ENCODE measurements at places on chromosomes 5 and 9.

DNA sequence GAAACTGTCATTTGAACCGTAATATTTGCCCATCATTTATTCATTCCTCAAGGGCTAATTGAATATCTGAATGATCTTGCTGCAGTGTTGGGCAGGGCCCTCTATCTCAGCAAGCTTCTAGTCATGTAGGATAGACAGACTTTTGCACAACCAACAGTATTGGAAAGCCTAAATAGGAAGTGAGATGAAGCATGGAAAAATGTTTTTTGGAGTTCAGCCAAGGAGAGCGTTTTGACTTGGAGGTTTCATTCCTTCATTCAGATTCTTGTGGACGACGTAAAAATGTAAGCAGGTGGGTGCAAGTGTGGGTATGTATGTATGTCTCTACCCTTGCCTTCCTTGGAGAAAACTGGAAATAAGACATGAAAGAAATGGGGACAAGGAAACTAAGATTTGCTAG, 15.5 kb downstream of the DAPK1 start:
- DNase-seq, result no peak

GRCh38 chr9:129553277-129553676, 67.6 kb downstream of the C9orf50 start:
- DNase-seq, result no peak

DNA sequence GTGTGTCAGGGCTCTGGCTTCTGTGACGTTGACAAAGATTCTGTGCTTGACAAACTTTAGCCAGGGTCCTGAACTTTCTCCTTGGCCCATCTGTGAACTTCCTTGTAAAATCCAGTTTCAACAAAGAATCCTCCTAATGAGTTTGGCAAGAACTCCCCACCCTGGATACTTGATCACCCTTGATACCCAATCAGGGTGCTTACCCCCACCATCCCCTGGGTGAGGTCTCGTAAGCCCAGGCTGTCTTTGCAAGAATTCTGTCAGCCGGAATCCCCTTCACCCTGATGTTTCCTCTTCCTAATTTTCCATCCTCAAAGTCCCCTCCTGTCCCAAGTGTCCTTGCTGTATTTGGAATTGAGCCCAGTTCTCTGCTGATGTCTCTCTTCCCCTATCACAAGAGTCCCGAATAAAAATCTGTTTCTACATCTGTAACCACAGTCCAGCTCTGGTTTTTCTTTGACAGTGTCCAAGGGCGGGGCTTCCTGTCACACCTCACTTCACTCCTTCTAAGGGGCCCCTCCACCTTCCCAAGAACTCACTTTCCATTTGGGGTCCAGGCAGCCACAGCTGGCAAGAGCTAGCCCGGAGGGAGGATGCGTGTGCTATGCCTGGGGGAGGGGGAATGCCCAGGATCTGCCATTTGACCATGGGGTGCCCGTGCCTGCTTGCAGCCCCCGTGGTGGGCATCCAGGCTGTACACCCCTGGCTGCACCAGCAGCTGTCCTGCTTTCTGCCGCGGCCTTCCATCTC, 2.7 kb upstream of the CARD19 start:
- DNase-seq, result no peak

GRCh38 chr9:94949370-94949769, 222.9 kb downstream of the AOPEP start:
- DNase-seq, result no peak

- DNase-seq, result no peak
These were observed 47.8 kb upstream of the IRX4 start for GRCh38 chr5:1930501-1930879.

DNA sequence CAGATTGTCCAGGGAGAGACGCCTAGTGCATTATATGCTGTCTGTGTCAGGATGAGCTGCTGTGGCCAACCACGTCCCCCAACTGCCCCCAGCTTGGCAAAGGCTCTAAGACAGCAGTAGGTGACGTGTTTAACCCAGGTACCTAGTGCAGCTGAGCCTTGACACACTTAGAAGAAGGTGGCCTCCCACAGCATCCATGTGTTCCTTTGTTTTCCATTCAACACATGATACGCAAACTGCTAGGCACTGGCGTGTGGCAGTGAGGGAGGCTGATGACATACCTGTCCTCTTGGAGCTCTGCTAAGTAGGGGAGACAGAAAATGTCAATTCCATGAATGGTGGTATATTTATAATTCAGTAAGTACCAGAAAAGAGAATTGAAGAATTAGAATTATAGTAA, 291.7 kb downstream of the NR3C1 start:
- no peak for DNase-seq

GRCh38 chr5:157651623-157652376, 438 bp downstream of the SOX30 start:
- peak; percentile 68 for DNase-seq

GRCh38 chr5:180021900-180022299, 49.7 kb downstream of the RNF130 start:
- DNase-seq, result no peak

- DNase-seq, result peak; percentile 18
These were observed 473 bp downstream of the ZBTB34 start for GRCh38 chr9:126860757-126861466.

DNA sequence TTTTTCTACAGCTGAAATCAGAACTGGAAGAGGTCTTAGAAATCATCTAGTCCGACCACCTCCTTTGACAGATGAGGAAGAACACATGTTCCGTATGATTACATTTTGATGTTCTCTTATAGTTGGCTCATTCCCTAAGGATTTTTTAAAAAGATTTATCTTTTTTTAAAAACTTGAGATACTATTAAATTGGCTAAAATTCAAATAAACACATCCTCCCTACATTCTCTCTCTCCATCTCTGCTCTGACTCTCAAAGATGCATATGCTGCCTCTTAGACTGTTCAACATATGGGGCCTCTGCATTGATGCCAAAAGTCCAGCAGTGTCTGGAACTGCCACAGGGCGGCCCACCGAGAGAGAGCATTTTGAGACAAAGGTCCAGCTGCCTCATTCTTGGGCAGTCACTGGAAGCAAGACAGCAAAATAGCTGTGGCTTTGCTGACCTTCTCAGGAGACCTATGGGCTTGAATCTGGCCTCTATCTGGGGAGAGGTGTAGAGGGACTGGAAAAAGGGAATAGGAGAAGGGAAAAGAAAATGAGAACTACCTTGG, 12.8 kb upstream of the TSSK1B start:
- DNase-seq, result no peak

Measured in stimulated activated CD4-positive, alpha-beta T cell treated with anti-CD3 and anti-CD28 coated beads, Interleukin-1b, Interleukin-23, amount 100 ng/mL, for 4 hours (primary cell).